ENCODE measurements at places on chromosomes 12 and 14.

DNA sequence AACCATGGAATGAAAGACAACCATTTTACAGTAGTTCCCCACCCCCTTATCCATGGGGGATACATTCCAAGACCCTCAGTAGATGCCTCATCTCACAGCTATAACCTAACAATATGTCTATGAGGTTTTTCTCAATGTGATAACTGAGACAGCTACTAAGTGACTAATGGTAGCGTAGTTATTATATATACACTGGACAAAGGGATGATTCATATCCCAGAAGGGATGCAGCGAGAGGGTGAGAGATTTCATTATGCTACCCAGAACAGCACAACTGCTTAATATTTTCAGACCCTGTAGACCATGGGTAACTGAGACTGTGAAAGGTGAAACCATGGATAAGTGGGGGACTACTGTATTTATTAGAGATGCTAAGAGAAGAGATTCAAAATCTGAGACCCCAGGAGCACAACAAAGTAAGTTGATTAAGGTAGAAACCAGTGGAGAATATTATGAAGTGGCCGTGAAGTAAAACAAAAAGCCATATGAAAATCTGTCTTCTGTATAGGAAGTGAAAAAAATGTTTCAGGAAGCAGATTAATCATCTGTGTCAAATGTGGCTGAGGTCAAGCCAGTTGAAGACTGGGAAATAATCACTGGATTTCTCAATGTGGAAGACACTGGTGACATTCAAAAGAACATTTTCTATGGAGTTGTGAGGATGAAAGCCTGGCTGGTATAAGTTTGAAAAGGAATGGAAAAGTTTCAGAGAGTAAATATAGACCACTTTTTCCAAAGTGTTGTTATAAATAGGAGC, 77.2 kb downstream of the RPL10L start:
- no peak for DNase-seq

DNA sequence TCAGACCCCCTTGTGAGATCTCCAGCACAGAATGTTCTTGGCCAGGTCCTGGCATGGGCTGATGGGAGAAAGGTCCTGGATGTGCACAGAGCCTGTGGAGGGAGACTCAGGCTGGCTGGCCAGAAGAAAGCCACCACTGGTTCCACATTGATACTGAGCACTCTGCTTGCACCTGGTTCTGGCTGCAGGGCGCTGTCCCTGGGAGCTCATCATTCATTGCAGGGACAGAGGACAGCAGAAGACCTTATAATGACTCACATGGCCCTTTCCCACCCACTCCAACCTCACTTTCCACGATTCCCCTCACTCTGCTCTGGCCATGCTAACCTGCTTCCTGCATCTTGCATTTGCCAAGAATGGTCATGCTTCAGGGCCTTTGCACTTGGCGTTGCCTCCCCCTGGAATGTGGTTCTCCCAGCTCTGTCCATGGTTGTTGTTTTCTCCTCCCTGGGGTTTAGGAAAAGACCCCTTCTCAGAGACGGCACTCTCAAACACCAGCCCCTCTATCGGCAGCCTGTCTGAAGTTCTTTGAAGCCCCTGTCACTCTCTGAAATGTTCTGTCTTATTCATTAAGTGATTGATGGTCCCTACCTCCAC, 10.3 kb downstream of the KRT7 start:
- peak; percentile 99 for DNase-seq

DNA sequence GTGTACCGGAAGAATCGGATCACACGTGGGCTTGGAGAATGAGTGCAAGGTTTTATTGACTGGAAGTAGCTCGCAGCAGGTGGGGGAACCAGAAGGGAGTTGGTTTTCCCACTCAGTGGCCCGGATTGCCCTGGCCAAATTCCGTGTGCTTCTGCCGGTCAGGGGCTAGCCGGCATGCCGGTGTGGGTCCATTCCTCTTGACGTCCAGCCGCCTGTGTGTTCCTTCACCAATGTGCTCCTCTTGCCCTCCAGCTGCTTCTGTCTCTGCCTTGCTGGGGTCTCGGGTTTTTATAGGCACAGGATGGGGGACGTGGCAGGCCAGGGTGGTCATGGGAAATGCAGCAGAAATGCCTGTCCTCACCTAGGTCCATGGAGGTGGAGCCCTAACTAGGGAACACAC, 11.0 kb downstream of the MYRFL start:
- DNase-seq: no peak

DNA sequence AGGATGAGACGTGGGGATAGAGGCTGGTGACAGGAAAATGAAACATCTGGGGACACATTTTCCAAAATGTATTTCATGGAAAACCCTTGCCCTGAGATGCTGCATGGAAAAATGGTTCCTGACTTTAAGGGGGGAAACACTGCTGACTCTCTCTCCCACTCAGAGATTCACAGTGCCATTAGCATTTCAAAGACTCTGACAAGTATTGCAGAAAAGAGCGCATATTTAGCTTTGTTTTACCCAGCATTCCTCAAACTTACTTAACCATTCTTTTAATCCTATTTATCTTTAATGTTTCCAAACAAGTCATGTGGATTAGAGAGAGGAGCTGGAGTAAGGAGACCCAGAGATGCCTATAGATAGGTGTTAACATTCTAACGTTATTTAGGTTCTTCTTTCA, 141.8 kb upstream of the DYRK2 start:
- no peak for DNase-seq

DNA sequence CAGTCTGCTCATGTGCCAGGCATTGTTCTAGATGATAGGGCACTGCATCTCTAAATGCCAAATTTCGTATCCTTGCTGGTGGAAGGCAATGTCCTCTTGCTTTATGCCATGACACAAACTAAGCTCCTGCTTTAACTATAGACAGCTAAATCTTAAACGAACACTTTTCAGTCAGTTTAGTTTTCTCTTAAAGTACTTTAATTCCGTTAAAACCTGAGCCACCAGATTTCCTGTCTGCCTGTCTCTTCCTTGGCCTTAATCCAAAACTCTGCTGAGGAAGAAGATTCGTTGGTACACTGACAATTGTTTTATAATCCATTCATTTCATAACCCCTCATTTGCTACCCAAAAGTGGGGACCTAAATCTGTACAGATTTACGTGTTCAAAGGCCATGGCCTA, 194.4 kb upstream of the BCL2L14 start:
- no peak for DNase-seq

GRCh38 chr12:68507657-68508056, 103.0 kb upstream of the RAP1B start:
- no peak for DNase-seq
